ENCODE measurements at places on chromosomes 11 and 22.
A peak's percentile ranks its signal among the peaks of the same experiment; 100 is the strongest.

DNA sequence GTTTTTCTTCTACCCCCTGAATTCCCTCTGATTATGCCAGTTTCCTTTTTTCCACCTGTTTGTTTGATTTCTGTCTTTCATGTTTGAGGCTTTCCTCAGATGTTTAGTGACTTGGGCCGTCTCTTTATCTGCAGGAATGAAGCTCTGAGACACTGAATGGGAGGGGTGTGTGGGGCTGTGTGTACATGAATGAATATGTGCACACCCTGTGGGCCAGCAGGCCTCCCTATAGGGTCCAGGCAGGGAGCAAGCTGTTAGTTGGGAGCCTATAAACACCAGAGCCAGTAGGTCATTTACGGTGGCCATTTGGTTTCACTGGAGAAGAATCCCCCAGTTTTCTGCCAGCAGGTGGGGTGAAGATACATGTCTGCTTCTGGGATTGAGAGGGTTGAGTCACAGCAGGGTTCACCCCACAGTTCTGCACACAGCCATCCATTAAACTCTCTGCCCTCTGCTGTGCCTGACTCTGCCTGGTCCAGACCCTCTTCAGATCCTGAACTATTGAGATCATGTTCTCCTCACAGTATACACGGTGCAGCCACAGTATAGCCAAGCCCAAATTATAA lies 34.8 kb downstream of the BARX2 start:
- DNase-seq, result no peak

DNA sequence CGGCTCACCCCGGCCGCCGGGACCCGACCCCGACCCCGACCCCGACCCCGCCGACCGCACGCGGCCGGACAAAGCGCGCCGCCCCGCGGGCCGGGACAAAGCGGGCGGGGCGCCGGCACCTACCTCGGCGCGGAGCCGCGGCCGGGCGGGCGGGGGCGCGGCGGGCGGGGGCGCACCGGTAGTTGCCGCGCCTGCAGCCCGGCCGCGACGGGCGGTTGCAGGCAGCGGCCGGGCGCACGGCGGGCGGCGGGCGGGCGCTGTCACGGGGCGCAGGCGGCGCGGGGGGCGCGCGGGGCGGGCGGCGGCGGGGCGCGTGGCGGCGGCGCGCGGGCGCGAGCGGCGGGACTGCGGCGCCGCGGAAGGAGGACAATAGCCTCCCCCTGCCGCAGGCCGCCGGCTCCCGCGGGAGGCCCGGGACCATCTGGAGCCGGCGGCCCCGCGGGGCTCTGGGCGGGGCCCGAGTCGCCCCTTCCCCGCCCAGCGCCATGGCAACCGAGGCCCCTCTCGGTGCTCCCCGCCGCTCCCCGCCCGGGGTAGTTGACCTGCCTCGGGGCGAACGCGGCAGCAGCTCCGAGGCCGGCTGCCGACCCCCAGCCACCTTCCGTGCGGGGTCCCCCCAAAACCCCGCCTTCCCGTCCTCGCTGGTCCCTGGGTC lies 851 bp downstream of the SPTBN2 start:
- DNase-seq, result peak; percentile 18

DNA sequence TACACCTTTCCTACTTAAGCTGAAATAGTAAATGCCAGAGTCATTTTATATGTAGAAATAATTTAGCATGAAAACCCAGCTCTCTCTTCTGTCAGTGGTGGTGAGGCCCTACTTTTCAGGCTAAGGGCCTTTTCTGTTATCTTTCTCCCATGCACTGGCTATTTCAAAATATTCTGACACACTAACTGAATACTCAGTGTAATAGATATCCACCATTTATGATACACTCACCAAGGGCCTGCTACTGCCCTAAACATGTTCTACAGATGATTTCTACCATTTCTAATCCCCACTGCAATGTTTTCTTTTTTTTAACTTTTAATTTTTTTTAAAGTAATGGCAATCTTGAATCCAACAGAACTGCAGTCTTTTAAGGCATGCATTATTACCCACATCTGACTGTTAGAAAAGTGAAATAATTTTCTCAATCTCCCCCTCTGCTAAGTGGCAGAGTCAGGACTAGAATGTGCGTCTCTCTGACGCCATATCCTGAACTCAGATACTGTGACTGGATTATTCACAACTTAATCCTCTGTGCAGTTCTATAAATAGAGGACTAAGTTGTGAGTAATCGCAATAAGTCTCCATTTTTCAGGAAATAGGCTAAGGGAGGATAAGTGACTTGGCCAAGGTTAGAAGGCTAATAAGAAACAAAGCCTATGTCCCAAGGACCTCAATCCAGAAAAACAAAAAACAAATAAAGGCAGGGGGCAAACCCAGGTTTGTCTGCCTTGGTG lies 44.0 kb downstream of the GRAMD1B start:
- DNase-seq, result no peak

GRCh38 chr11:44868455-44869421 lies 81.9 kb downstream of the TP53I11 start:
- no peak for DNase-seq

DNA sequence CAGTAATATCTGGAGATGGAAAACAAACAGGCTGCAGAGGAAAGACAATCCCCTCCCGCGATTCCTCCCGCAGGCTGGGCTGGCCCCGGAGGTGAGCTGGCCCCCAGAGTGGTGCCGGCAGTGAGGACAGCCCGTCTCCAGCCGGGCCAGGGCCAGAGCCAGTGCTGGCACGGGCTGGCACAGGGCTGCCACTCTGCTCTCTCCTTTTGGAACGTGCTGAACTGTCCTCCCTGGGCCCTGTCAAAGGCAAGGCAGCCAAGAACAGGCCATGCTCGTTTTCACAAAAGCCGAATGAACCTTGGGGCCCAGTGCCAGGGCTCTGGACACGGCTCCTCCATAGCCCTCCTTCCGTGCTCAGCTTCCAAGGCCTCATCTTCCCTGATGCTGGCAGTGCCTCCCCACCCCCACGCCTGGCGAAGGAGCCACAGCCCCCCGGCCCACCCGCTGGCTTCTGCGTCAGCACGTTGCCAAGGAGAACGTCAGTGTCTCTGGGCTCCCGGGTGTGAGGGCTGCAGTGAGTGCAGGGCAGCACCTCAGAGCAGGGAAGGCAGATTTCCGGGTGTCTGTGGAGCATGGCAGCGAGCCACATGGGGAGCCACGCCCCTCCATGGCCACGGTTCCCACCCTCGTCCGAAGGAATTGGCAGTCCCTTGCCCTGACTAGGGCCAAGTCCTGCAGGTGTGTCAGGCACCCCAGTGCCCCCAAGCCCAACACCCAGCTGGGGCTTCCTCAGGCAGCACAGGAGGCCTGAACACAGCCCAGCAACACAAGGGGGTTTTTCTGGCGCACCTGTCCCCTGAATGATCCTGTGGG lies 28.6 kb downstream of the GNAZ start:
- DNase-seq, result no peak

GRCh38 chr11:7965386-7965785 lies at the start of gene NLRP10:
NLRP10 (minus strand) TSS chr11:7965447; CDS start chr11:7963495, 1,952 bp downstream.
- DNase-seq, result no peak

- DNase-seq, result no peak
These were observed 34.7 kb downstream of the RTN3 start for GRCh38 chr11:63716046-63716445.

GRCh38 chr22:25085930-25086901 lies 113.4 kb upstream of the CRYBB3 start:
- DNase-seq, result no peak

DNA sequence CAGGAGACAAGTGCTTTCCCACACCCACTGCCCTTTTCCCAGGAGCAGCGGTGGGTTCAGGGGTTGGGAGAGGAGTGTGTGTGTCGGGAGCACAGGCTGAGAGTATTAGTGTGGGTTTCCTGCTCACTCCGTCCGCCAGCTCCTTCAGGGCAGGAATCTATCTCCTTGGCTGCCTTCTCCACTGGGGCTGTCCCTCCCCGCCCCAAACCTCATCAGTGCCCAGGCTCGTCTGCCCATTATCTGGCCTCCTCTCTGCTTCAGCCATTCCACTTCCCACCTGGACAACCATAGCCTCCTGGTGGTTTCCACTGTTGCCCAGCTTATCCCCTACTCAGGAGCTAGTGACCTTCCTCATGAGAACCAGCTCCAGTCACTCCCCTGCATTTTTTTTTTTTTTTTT lies 19.9 kb downstream of the ASPHD2 start:
- no peak for DNase-seq

GRCh38 chr11:123694551-123694950 lies 40.1 kb upstream of the SCN3B start:
- no peak for DNase-seq

Data from NCI-H1930 (cell line).